ENCODE measurements at places on chromosomes 5 and 9.

DNA sequence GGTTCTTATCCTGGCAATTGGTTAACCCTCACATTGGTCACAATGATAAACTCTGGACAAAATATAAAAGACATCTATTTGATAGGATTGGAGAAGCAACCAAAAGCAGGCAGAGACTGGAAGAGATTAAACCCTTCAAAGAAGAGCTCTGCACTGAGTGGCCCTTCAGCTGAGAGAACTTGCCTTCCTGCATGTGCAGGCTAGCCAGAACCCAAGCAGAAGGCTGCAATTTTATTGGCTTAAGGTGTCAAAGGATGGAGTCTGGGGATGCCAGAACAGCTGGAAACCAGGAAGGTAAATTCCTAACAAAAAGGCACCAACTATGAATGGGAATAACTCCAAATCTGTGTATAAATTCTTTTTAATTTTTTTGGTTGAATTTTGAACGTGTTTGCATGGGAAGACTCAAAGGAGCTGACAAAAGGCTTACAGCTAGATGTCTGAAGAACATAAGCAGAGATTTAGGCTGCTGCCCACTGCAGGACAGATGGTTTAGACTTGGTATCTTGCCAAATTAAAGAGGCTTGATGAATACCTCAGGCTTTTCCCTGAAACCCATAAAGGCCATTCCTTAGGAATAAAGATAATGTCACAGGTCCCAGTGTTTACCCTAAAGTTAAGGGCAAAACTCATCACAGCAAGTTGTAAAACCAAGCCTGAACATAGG lies 66.3 kb downstream of the NR2F1 start:
- no peak for DNase-seq

DNA sequence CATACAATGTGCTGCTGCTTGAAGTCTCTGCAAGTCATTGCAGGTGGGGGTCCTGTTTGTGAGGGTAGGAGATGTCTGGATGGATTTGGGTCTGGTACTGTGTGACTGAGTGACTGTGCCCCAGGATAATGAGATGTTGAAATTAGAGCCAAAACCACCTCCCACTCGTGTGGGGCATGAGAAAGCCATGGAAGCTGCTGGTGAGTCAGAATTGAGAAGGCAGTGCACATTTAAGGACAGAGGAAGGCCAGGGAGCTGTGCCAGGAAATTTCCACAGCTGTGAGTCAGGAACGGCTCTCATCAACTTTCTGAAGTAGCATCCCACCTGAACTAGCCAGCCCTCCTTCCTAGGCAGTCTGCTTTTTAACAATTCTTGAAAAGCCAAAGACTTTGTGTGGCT lies 229.8 kb downstream of the DRD1 start:
- DNase-seq, result no peak

DNA sequence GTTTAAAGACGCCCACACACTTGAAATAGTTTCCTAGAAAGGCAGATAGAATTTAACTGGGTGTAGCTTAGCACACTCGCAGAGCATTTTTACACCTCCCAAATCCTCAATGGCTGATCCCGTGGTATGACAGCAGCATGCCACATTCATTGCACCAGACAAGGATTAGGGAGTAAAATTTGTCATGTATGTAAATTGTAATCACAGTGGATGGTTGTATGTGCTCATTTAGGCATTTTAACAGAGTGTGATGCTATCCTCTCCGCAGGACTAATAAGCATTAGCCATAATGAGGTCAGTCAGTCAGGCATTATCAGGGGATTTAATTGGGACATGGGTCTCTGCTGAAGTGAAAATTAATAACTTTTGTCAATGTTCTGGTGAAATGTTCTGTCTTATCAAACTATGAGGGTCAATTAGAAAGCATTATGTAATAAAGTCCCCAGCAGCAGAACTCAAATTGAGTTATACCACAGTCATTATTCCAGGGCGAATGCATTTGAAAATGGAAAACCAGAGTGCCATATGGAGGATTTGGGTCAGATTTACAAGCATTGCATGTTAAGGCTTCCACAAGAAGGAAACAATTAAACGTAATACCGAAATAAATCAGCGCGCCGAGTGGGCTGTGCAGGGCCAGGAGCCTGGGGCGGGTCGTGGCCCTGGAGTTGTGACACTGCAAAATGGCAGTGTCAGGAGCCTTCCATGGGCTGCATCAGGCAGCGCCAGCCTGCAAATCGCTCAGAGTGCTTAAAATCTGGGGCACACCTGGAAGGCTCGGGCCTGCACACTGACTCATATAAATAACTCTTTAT lies 602.2 kb downstream of the BNC2 start:
- DNase-seq, result no peak

GRCh38 chr5:64518793-64519192 lies 13.0 kb downstream of the RGS7BP start:
- no peak for DNase-seq

DNA sequence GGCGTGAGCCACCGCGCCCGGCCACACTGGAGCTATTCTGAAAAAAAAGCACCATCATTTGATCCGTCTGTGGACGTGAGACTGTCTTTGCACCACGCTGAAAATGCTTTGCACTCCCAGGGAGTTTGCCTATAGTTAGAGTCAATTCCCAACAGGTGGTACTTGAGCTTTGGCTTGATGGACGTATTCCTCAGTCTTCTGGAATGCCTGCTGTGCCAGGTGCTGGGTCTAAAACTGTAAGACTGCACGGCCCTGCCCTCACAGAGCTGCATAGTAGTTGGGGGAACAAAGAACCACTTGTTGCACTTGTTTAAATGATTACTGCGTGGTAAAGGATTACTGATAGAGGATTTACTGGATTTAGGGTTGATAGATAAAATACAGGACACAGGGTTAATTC lies 3.4 kb upstream of the CCNO start:
- no peak for DNase-seq

GRCh38 chr9:3517377-3518048 lies 8.3 kb downstream of the RFX3 start:
- no peak for DNase-seq

GRCh38 chr9:132268725-132269352 lies 85.9 kb downstream of the SETX start:
- peak; percentile 46 for DNase-seq

GRCh38 chr5:57338068-57338867 lies 144.3 kb downstream of the ACTBL2 start:
- DNase-seq, result no peak

GRCh38 chr5:91591076-91591475 lies 208.0 kb upstream of the ARRDC3 start:
- DNase-seq, result no peak

GRCh38 chr5:96142786-96143434 lies 181.3 kb upstream of the ELL2 start:
- DNase-seq, result no peak

- no peak for DNase-seq
These were observed 52.4 kb downstream of the ARHGEF37 start for GRCh38 chr5:149633476-149634350.

- no peak for DNase-seq
These were observed 1.3 kb downstream of the BRD3 start for GRCh38 chr9:134066526-134066912.

DNA sequence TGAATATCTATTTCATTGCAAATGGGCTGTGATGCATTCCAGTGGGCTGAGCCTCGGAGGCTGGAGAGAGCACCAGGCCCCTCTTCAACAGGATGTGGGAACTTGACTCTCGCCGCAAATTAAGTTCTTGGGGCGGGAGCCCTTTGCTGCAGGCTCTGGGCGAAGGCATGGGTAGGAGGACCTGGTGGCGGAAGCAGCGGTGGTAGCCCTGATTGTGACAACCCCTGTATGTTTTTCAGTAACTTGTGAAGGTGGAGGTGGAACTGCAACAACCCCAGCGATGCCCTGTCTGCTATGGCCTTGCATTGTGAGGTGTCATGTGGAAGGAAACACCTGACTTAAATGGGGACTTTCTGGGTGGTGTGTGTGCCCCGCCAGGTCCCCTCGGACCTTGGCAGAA lies 9.4 kb downstream of the FYB1 start:
- DNase-seq, result peak; percentile 48

GRCh38 chr9:15286161-15286821 lies 20.7 kb downstream of the TTC39B start:
- DNase-seq, result no peak

DNA sequence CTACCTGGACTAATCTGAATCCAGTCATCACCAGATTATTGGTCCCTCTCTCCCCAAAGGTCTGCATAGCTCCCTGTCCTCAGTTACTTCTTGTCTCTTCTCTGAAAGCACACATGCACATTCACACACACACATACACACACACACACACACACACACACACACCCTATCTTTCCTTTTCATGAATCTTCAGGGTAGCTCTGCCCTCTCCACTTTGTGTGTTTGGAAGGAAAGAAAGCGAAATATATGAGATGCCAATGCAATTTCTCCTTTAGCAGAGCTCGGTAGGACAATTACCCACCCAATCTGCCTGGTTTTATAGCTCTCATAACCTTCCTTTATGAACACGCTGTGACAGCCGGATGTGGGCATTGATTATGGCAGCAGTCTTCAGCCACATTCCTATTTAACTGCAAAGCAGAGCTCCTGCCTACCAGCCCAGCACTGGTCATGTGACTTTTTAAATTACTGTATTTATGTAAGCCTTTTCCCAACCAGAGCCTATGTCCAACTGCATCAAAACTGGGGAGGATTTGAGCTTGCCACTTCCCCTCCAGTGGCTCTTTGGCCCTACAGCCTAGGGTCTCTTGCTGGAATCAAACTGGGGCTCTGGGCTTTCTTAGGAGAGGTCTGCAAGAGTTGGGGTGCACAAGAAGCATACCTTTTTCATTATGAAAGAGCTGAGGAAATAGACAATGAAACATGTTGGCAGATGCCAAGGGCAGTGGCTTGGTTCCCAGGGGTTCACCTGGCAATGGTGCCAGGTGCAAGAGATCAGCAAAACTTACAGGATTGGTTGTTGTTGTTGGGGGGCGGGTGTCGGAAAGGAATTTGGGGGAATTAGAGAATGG lies 20.8 kb upstream of the MATR3 start:
- no peak for DNase-seq

DNA sequence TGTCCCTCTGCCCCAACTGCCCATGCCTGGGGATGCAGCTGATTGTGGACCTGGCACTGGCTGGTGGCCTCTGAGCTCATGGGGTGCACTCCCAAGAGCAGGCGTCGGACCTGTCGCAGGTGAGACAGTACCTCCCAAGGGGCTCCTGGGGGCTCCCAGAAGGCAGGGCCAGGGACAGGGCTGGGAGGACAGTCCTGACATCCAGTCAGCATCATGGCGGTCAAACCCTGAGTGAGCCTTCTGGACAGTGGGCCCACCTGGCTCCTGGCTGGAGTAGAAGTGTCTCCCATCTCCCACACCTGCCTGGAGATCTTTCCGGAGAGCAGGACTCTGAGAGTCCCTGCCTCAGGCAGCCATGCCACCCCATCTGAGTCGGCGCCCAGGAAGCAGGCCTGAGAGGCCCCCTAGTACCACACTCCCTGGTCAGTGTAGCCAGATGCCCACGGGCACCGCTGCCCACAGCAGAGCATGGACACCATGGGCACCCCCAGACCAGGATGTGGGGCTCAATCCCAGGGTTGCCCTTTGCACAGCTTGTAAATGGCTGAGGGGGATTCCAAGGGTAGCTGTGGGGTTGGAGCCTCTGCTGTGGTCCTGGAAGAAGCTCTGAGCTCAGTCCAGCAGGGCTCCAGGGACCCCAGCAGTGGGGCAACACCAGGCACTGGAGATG lies 6.6 kb downstream of the LCN9 start:
- no peak for DNase-seq

DNA sequence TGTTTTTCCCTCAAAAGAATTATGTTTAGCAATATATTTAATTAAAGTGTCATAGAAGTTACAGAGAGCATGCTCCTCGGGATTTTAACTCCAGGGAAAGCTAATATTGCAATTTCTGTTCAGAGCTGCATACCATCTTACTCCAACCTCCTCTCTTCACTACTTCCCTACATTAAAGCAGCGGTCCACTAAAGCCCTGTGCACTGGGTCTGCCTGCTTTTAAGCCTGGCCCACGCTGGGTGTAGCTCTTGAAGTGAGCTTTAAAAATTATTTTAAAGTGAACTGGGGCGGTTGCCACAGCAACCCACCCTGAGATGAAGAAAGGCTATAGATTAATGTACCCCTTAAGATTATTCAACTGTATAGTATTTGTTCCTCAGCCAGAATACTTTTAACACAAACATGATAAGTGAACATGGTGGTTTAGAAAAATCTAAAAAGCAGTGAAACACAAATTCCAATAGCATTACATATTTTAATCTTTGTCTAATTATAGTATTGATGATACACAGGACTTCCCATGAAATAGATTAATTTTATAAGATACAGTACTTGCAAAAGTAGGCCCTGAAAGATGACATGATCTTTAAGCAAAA lies 3.9 kb upstream of the MEF2C start:
- no peak for DNase-seq

GRCh38 chr5:109923205-109923604 lies 233.5 kb downstream of the MAN2A1 start:
- no peak for DNase-seq

GRCh38 chr5:136005476-136005875 lies 23.3 kb upstream of the TGFBI start:
- DNase-seq, result no peak

All from stimulated activated CD8-positive, alpha-beta memory T cell treated with anti-CD3 and anti-CD28 coated beads, Interleukin-7, amount 100 ng/mL, for 4 hours (primary cell).